ENCODE measurements at places on chromosomes 6 and 20. TPM values are rescaled to one million over a fixed set of nuclear protein-coding genes. Genes with fewer than 3 reads are reported as not detected.

DEFB123 gene
- total RNA-seq, result not detected

SIRPA gene
- total RNA-seq, result 24.4 TPM

ZNF341 gene
- total RNA-seq, result 5.0 TPM

ENPP1 gene
- total RNA-seq, result 23.4 TPM

ABCF1 gene
- total RNA-seq, result 45.8 TPM

DOK5 gene
- 0.29 TPM for total RNA-seq

GFRAL gene
- not detected for total RNA-seq

TNFAIP3 gene
- 65.2 TPM for total RNA-seq

ELMO2 gene
- total RNA-seq, result 46.6 TPM

POM121L2 gene
- total RNA-seq, result not detected

TCP11 gene
- total RNA-seq, result not detected

PDYN gene
- not detected for total RNA-seq

TNFRSF6B gene
- total RNA-seq, result not detected

CST8 gene
- total RNA-seq, result not detected

ZNF831 gene
- 0.57 TPM for total RNA-seq

PTGIS gene
- 45.8 TPM for total RNA-seq

PRIM2 gene
- total RNA-seq, result 12.7 TPM

HTR1B gene
- total RNA-seq, result not detected

CASS4 gene
- 0.61 TPM for total RNA-seq

PLCB4 gene
- total RNA-seq, result 51.2 TPM

GTPBP2 gene
- total RNA-seq, result 61.1 TPM

TAP2 gene
- 52.7 TPM for total RNA-seq

FILIP1 gene
- total RNA-seq, result 3.6 TPM

LY86 gene
- total RNA-seq, result 1.2 TPM

LAMA4 gene
- 101 TPM for total RNA-seq

CST2 gene
- not detected for total RNA-seq

HTR1E gene
- total RNA-seq, result not detected

FAM83B gene
- total RNA-seq, result 17.5 TPM

RSPO3 gene
- 12.0 TPM for total RNA-seq

BPIFB3 gene
- total RNA-seq, result not detected

HNF4A gene
- total RNA-seq, result 332 TPM
